Mucosa of gallbladder (tissue), 1 donor: ENCODE measurements at places on chromosomes 6 and 20. TPM values are rescaled to one million over a fixed set of nuclear protein-coding genes. Genes with fewer than 3 reads are reported as not detected.

The WFDC5 gene
- not detected for total RNA-seq

The SSTR4 gene
- not detected for total RNA-seq

DNA sequence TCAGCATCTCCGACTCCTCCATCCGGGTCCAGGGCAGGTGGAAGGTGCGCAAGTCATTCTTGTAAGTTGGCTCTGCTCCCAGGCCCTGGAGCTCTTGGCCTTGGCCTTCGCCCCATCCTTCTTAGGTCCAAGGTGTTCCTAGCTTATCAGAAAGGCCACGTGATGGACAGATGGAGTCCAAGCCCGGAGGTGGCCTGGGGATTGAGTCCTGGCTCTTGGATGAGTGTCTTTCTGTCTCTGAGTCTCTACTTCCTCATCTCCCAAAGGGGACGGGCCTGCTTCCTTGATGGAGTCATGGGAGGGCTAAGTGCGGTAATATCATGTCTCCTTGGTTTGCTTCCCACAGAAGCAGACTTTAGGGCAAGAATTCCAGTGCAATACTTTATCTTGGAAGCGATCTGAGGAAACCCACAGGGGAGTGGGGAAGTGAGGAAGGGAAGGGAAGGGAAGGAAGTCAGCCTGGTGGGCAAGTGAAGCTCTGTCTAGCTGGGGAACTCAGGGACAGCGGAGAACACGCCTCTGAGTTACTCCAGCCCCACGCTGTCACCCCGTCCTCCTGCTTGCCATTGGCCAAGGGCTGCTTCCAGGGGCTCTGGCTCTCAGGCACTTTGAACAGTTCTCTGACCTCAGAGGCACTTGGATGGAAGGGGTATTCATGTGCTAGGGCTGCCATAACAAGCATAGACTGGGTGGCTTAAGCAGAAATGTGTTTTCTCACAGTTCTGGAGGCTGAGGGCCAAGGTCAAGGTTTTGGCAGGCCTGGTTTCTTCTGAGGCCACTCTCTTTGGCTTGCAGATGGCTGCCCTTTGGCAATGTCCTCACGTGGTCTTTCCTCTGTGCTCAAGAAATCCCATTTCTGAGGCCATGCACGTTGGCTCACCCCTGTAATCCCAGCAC, 4.8 kb downstream of the LBP start:
- DNase-seq, result no peak

GRCh38 chr6:159282421-159282820, 113.2 kb downstream of the FNDC1 start:
- DNase-seq, result no peak

GRCh38 chr20:10110151-10110550, 75.4 kb downstream of the ANKEF1 start:
- no peak for DNase-seq
